Ovary (tissue), 10 donors: ENCODE measurements at places on chromosomes 6 and 20. TPM values are rescaled to one million over a fixed set of nuclear protein-coding genes. Genes with fewer than 3 reads are reported as not detected.

Gene CGAS
- 2.8 TPM for total RNA-seq

Gene MEP1A
- not detected for total RNA-seq

DNA sequence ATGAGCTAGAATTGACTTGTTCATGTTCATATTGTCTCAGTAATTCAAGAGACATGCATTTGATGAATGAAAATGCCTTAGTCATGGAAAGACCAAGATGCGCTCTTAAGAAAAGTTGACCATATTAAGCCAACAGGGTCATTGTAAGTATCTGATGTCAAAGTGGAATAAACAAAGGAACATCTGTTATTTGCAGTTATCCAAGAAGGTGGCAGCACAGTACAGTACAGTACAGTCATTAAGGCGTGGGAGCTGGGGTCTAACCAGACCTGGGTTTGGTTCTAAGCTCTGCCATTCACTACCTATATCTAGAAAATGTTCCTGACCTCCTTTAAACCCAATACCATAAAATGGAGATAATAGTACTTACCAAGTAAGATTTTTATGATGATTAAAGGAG is 178.1 kb downstream of the BACH2 start:
- DNase-seq = no peak

DNA sequence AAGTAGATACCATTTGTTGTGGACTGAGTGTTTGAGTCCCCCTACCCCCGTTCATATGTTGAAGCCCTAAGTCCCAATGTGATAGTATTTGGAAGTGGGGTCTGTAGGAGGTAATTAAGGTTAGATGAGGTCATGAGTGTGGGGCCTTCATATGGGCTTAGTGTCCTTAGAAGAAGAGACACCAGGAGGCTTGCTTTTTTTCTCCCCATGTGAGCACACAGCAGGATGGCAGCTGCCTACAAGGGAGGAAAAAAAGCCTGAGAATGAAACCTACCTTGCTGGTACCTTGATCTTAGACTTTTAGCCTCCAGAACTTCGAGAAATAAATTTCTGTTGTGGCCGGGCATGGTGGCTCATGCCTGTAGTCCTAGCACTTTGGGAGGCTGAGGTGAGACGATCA is 67.9 kb upstream of the TULP4 start:
- DNase-seq = no peak

Gene HLA-DQA1
- 1.4 TPM for total RNA-seq

DNA sequence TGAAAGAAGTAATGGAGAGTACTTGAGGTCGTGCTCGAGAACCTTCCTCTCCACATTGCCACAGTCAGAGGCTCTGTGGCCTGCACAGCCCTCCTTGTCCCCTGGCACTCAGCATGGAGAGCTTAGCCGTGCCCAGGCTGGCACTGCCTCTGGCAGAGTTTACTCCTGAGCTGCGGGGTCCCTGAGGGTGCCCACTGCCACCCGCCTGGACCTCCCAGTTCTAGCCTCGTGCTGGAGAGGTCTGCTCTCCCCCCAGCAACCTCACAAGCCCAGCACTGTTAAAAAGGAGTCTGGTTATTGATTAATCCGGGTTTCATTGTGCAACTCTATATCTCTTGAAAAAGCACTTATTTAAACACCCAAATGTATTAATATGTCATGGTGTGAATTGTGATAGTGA is 226.8 kb downstream of the TMEM242 start:
- DNase-seq = no peak

Gene MAFB
- 12.3 TPM for total RNA-seq

DNA sequence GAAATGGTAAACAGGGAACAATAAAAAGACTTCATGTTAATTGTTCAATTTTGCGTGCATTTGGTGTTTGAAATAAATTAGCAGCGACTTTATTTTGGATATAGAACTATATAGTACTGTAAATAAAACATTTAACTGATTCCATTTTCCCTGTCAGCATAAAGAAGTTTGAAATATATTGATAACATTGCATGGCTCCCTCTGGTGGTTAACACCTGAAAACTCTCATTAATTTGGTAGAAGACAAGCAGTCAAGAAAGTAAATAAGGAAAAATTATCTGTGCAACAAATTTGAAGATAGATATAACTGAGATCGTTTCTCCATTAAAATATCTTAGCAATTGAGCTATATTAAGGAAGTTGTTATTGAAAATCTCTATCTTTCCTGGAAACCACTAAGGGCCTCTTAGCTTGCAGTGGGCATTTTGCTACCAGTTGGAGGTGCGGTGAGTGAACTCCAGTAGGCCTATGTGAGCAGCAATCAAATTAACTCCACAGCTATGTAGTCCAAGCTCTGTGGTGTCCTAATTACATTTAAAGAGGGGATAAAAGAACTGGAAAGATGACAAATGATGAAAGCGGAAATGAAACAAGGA is 435.7 kb upstream of the FKBP1C start:
- DNase-seq = no peak

DNA sequence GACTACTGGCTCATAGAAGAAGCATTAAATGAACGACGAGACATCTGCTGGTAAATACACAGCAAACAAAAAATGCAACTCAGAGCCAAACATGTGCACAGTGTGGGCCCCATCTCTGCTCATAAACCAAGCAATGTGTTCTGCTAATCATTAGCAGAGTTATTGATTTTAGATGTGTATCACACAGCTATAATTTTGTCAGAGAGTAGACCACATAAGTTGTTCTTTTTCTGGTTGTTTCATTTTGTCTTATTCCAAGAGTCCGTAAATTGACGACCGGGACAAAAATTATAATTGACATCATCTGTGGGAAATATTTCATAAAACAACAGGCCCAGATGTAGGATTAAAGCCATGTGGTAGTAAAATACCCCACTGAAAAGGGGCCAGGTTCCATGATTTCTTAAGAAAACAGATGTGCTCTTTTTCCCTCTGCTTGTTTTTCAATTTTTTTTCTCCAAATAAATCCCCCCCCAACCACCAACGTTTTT is 423.6 kb downstream of the HAO1 start:
- no peak for DNase-seq

DNA sequence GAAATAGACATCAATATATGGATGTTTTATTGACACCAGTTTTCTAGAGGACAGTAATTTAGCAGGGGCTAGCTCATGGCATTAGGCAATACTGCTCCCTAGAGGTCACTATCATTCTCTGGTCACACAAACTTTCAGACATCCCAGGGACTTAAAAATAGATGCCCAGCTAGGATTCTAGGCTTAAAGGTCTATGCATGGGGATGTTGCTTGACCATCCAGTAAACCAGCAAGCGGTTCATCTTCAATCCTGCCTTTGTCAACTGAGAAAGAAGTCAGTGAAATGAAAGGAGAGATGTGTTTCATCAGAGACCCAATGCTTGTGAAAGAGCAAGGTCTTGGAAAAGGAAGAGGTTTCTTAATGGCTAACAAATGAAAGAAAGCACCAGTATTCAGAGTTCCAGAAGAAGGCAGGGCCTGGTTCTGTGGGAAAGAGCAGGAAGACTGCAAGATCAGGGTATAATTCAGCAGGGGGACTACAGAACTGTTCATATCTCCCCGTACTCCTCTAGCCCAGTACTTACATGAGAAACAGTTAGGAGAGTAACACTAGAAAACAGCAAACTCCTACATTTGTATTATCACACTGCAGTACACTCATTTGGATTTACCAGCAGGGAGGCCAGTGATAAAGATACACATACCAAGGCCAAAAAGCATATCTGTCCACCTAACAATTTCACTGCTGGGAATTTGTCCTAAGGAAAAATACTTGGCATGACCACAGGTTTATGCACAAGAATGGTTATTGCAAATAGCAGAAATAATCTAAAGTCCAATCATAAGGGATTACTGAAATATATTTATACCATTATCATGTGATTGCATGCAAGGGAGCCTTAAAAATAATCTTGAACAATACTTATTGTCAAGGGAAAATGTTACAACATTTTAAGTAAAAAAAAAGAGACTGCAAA is 151.4 kb upstream of the LAMA2 start:
- no peak for DNase-seq

DNA sequence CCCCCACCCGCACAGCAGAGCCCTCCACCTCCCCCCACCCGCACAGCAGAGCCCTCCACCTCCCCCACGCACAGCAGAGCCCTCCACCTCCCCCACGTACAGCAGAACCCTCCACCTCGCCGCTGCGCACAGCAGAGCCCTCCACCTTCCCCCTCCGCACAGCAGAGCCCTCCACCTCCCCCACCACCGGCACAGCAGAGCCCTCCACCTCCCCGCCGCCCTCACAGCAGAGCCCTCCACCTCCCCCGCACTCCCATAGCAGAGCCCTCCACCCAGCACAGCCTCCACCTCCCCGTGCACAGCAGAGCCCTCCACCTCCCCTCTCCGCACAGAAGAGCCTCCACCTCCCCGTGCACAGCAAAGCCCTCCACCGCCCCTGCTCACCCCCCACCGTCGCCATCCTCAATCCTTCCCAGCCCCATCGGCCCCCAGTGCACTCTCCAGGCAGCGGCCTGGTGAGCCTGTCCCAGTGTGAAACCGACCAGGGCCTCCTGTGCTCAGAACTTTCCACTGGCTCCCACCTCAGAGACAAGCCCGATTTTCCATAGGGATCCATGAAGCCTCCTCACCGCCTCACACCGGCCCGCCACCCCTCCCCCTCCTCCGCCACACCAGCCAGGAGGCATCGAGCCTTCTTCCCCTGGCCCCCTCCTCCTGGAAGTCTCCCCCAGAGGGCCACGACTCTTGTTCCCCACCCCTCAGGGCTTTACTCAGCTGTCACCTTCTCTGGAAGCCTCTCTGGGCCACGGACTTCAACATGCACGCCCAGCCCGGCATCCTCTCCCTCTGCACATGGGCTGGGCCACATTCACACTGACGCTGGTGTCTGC is 347.1 kb downstream of the ZFAND3 start:
- no peak for DNase-seq

DNA sequence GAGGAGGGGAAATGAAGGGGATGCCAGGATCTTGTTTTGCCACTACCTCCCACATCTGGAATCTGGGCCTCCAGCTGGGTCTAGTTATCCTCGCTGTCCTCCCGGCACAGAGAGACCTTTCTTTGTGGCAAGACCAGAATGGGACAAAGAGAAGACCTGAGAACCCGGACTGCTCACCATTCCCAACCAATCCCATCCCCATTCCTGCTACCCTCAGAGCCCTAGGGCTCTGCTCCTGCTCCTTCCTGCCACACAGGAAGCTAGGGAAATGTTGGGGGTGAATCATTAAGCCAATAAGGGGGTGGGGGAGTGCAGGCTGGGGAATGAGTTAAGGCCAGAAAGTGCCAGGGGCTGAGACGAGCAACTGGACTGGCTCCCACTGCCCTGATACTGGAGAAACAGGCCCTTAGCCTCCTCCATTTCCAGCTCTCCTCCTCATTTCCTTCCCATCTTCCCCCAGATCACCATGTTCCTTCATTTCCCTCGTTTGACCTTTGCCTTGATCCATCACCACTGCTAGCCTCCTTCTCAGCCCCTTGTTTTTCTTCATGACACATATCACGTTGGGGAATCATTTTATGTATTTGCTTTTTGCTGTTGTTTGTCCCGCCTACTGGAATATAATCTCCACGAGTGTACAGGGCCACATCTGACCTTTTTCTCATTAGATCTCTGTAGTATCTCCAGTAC is 4.6 kb upstream of the IER3 start:
- no peak for DNase-seq

Gene STX11
- 1.3 TPM for total RNA-seq

DNA sequence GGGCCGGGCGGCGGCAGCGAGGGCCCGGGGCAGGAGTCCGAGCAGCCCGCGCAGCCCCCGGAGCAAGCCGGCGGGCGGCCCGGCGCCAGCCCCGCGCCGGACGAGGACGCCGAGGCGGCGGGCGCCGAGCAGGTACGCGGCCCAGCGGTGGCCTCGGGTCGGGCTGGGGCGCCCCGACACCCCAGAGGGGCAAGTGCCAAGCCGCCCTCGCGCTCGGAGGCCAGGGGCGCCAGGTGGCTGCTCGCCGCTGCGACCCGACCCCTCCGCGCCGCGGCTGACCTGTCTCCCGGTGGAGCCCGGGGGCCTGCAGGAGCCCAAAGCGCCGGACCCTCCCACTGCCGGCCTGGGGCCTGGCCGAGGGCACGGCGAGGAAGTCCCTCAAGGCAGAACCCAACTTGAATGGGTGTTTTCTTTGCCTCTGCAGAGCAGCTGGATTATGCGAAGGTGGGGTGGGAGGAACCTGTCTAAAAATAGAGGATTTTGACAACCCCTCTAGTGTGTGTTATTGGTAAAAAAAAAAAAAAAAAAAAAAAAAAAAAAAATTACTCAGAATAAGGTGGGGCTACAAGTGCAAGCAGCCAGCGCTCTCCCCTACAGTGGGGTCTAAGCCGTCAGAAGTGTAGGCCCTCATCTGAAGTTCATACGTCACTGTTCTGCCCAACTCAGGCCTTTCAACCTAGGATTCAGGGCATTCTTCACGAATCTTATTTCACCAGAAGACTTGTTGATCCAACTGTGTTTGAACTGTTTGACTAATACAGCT is 609 bp downstream of the OGFRL1 start:
- peak; percentile 37 for DNase-seq

DNA sequence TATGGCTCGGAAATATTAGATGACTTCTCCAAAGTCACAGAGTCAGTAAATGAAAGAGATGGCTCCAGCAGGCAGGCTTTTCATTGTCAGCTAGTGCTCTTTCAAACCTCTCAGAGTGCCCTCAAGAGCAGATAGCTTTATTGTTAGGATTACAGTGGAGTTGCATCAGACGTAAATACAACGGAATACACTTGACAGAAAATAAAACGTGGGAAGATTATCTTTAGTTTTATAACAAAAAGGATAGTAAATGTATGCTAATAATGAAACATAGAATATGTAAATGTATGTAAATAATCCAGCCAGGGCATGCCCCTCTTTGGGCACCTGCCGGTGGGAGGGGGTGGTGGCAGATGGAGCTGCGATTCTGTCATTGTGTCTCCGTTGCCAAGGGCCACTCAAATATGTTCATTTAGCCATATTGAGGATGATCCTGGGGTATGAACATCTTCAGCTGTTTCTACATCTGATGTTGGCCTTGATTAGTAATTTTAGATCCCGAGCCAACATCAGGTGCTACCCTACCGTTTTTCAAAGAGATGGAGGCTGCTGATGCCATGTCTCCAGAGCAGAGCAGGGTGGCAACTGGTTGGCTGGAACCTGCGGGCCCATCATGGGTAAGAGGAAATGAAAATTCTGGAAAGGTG is 358.3 kb upstream of the SULF2 start:
- no peak for DNase-seq

- DNase-seq = no peak
These were observed 138.7 kb downstream of the FOXO3 start for GRCh38 chr6:108699290-108700041.

Gene ANGPT4
- 10.7 TPM for total RNA-seq

Gene GSTA2
- total RNA-seq = 0.46 TPM

DNA sequence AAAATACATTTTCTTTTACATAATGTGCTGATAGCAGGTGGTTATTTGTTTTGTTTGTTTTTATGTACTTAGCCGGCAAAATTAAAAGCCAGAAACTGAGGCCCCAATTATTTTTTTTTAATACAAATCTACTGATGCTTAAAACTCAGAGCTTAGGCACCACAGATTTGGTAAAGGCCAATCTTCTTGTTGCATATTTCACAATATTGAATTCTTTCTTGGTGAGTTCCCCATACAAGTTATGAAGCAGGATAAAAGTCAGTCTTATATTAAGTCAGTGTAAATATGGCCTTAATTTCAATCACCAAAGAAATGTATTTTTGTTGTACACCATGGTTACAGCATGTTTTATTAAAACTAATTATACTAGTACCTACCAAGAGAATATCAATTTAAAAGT is 16.3 kb upstream of the ZDHHC14 start:
- no peak for DNase-seq

GRCh38 chr6:15184441-15184861 is 61.4 kb upstream of the JARID2 start:
- DNase-seq = no peak

Gene OXT
- not detected for total RNA-seq

GRCh38 chr6:138520463-138520862 is 21.2 kb upstream of the NHSL1 start:
- DNase-seq = no peak

- DNase-seq = peak; percentile 92
These were observed 7.8 kb upstream of the MDGA1 start for GRCh38 chr6:37705239-37706051.
